Stomach (tissue), 19 donors: ENCODE measurements at places on chromosomes 7 and 10. TPM values are rescaled to one million over a fixed set of nuclear protein-coding genes. Genes with fewer than 3 reads are reported as not detected.

Gene GALNT17
- 6.5 TPM for polyA plus RNA-seq

Gene ARMS2
- polyA plus RNA-seq: not detected

Gene CRYGN
- polyA plus RNA-seq: not detected

Gene ANKRD30A
- polyA plus RNA-seq: not detected

Gene TLX1
- polyA plus RNA-seq: not detected

Gene DNAH11
- under 0.01 TPM for polyA plus RNA-seq

Gene ITIH5
- 4.1 TPM for polyA plus RNA-seq

Gene RPEL1
- not detected for polyA plus RNA-seq

Gene DEPP1
- polyA plus RNA-seq: 42.0 TPM

Gene GNGT1
- polyA plus RNA-seq: not detected

Gene DHX32
- 25.8 TPM for polyA plus RNA-seq

Gene KIAA1549
- polyA plus RNA-seq: 0.15 TPM

Gene AS3MT
- polyA plus RNA-seq: 3.9 TPM

Gene LEP
- not detected for polyA plus RNA-seq

Gene ANKRD61
- polyA plus RNA-seq: not detected

Gene POU6F2
- not detected for polyA plus RNA-seq

Gene ZMIZ2
- polyA plus RNA-seq: 32.3 TPM

Gene EZH2
- polyA plus RNA-seq: 2.9 TPM

Gene KCNIP2
- 0.62 TPM for polyA plus RNA-seq

Gene CALY
- polyA plus RNA-seq: not detected

Gene ANXA8L1
- polyA plus RNA-seq: 80.2 TPM

Gene IDI2
- polyA plus RNA-seq: not detected

Gene MACROH2A2
- polyA plus RNA-seq: 7.7 TPM

Gene MCM10
- polyA plus RNA-seq: 0.93 TPM

Gene KLF14
- not detected for polyA plus RNA-seq

Gene OPN4
- polyA plus RNA-seq: not detected

Gene SLC13A4
- polyA plus RNA-seq: 1.7 TPM

Gene PLPP4
- polyA plus RNA-seq: not detected

Gene TRAPPC14
- 10.7 TPM for polyA plus RNA-seq

Gene HOXA13
- not detected for polyA plus RNA-seq
